ENCODE measurements at places on chromosomes 11 and 22.

DNA sequence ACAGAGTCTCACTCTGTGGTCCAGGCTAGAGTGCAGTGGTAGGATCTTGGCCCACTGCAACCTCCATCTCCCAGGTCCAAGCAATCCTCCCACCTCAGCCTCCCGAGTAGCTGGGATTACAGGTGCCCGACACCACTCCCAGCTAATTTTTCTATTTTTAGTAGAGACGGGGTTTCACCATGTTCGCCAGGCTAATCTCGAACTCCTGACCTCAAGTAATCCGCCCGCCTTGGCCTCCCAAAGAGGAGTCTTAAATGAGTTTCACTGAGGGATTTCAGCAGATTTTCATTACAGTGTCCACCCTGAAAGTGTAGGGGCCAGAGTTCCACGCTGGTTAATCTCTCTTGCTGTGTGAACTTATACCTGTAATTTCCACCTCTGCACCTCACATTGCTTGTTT, 412 bp upstream of the RPS3 start:
- DNase-seq = no peak

- no peak for DNase-seq
Measured at GRCh38 chr11:72836111-72836510, 21.9 kb downstream of the ATG16L2 start.

GRCh38 chr11:86688398-86689179, 16.2 kb upstream of the ME3 start:
- DNase-seq = no peak

DNA sequence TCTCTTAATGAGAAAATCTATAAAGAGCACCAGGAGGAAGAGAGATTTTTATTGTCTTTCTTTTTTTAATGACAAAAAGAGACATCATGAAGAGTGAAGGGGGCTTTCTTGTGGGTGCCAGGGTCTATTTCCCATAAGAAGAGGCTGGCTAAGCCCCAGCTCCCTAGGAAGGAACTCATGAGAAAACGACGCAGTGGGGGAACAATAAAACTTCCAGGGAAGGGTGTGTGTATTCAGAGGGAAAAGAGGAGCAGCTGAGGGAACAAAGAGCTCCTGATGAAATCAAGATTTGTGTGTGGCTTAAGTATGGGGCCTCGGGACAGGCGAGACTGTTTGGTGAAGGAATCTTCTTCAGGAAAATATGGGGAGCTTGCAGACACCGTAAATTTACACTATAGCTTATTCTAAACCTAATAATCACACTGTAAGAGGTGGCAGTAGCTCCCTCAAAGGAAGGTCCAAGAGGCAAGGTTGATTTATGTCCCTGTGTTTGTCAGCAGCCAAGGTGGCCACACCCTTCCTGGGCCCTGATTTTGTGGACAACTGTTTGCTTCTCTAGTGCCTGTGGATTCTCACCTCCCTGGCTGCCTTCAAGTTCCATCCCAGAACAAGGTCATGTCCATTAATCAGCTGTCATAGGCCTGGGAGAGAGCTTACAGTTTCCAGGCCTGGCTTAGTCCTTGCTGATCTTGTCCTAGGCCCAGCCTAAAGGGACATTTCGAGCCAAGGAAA, 615.7 kb downstream of the INSC start:
- no peak for DNase-seq
